Umbilical cord (tissue), 2 donors: ENCODE measurements at places on chromosomes 16 and 17. TPM values are rescaled to one million over a fixed set of nuclear protein-coding genes. Genes with fewer than 3 reads are reported as not detected.

The C17orf113 gene
- 1.2 TPM for total RNA-seq

GRCh38 chr17:29090750-29091605 lies 48.0 kb downstream of the PIPOX start:
- no peak for DNase-seq

The KLHL11 gene
- total RNA-seq: 31.5 TPM

The SHCBP1 gene
- total RNA-seq: 35.6 TPM

DNA sequence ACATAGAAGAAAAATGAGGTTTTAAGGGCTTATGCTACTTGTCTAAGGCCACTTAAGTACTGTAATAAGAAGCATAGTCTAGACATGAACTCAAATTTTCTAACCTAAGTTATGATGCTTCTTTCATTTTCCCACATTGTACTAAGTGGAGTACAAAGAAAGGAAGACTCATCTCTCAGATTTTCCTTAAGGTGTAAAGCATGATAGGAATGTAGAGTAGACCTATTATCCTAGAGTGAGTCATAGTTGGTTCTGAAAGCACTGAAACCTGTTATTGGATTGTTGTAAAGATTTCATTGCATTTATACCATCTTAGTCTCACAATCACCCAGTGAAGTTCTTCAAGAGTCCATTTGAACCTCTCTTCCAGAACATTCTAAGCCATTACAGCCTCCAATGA lies 343.8 kb downstream of the TOX3 start:
- DNase-seq: no peak

The HLF gene
- total RNA-seq: 33.7 TPM

GRCh38 chr16:67150833-67151396 lies at the start of gene B3GNT9:
Gene B3GNT9 (minus strand): TSS chr16:67150998. CDS start chr16:67150485, 513 bp downstream.
- DNase-seq: peak; percentile 95
